Fibroblast of skin of left biceps (primary cell): ENCODE measurements at places on chromosomes 13 and 19.

GRCh38 chr13:65595916-65596315 lies 1634.2 kb downstream of the PCDH9 start:
- no peak for DNase-seq

DNA sequence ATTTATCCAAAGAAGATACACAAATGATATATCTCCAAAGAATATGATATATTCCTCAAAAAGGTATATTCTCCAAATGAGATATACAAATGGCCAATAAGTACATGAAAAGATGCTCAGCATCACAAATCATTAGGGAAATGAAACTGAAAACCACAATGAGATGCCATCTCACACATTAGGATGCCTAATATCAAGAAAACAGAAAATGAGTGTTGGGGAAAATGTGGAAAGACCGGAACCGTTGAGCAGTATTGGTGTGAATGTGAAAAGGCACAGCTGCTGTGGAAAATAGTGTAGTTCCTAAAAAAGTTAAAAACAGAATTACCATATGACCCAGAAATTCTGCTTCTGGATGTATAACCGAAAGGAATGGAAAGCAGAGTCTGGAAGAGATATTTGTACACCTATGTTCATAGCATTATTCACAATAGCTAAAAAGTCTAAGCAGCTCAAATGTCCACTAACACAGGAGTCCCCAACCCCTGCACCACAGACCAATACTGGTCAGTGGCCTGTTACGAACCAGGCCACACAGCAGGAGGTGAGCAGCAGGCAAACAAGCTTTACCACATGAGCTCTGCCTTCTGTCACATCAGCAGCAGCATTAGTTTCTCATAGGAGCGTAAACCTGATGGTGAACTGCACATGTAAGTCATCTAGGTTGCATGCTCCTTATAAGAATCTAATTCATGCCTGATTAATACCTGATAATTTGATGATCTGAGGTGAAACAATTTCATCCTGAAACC lies 291.9 kb downstream of the PCDH20 start:
- no peak for DNase-seq

DNA sequence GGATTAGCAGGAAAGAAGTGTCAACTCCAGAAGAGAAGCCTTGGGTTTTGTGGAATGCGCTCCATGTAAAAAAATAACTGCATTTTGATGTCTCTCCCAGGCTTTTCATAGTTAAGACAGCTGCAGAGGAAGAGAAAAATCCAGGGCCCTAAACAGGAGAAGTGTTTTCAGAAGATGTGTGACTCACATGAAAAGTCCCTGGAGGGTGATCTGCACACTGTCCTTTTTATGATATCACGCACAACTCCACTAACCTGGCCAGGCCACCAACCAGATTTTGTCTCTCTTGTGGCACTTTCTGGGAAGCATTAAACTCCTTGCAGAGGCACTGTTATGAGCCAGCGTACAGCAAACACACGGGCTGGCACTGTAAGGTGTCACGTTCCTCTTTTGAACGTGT lies 267.3 kb downstream of the FGF9 start:
- no peak for DNase-seq

- no peak for DNase-seq
Observed at GRCh38 chr13:41130356-41130755, 2.2 kb downstream of the KBTBD6 start.

DNA sequence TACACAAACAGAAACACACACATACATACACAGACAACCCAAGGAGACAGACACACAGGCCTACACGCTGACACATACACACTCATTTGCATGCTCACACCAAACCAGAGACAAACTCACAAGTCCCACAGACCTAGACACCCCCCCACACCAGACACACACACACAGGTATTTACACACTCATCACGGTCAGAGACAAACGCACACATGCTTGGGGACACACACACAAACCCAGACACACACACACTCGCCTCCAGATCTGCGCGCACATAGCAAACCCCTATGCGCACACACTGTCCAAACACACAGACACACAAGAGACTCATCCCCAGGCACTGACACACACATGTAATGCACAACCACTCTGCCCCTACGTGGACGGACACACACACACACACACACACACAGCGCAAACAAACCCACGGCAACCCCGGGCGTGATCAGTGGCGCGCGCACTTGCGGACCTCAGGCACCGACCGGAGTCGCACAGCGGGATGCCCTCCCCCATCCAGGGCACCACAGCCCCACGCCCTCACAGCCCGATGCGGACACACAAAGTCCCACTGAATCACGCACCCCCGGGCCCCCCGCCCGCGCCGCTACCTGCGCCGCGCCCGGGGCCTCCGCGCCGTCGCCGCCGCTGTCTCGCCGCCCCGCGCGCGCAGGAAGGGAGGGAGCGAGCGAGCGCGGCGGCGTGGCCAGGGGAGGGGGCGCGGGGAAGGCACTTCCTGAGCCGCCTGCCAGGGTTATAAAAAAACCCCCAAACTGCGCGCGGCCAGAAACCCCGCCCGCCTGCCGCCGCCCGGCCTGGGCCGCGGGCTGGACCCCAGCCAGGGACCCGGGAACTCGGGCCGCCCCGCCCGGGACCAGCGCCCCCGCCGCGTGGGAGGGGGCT lies at the start of gene ADAMTS10:
TSS of gene ADAMTS10 (minus strand) at position 675 of the 895 bp plus-strand sequence. CDS start 5,005 bp downstream, outside the sequence.
- no peak for DNase-seq

GRCh38 chr13:62702502-62702901 lies 1286.9 kb upstream of the PCDH20 start:
- DNase-seq = no peak

DNA sequence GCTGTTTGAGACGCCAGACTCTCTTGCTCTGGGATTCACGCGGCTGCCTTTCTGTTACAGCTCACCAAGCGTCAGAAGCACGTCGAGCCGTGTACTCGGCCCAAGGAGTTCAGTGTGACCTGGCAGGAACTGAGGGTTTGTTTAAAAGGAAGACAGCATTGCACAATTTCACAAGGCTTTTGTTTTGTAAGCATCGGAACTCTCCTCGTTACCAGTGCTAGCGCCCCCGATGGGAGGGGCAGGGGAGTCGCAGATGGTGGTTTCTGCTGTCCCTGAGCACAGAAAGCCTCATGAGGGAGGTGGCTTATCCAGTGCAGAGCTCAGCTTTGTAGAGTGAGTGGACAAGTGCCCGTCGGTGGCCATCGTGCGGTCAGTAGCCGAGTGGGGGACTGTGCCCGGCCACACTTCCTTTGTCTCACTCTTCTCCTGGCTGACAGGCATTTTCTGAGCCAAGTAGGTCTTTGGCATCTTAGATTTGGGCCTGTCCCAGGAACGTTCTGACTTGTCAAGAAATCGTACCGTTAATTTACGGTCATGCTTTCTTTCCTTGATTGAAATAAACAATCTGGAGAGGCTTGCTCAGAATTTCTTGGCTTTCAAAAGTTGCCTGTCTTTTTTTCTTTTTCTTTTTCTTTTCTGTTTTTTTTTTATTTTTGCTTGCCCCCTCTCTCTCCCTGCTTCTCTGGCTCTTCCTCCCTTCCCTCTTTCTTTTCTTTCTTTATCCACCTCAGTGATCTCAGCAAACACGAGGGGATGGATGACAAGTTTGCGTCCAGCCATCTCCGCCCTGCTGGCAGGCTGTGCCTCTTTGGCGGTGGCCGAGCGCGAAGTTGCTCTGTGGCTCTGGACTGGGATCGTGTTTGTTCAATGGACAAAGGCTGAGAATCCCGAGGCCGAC lies 7.7 kb downstream of the KDM4B start:
- DNase-seq = no peak

DNA sequence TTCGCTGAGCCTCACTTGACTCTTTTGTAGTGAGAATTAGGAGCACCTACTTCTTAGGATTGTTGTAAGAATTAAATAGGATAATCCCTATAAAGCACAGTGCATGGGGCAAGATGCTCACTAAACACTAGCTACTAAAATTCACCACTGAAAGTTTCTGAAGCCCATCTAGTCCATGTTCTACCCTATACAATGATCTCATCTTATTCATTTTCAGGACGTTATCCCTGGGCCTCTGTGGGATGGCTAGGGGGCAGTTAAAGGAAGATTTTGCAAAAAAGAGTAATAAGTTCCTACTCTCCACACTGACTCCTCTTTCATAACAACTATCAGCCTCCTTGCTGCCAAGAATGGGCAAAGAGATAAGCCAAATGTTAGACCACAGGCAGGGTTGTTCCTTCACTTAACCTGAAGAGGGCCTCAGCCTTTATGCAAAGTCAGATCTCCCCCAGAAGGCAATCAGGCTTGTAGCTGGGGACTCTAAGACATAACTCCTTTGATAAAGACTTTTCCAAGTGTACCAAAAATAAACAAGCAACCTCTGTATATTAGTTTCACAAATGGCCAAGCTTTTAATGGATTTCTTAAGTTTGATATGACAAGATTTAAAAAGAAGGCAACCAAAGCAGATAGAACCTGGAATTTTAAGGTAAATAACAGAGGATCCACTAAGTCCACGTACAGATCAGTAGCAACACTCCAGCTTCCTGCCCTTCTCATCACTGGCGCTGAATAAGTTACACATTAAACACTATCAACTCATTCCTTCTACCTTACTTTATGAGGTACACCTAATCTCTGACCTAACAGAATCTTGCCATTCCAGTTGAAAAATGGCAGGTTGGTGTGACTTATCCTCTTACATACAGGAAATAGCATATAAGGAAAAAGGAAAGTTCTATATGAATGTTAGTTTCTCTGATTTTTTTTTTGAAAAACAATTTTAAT lies 44.4 kb downstream of the ELF1 start:
- DNase-seq = no peak

DNA sequence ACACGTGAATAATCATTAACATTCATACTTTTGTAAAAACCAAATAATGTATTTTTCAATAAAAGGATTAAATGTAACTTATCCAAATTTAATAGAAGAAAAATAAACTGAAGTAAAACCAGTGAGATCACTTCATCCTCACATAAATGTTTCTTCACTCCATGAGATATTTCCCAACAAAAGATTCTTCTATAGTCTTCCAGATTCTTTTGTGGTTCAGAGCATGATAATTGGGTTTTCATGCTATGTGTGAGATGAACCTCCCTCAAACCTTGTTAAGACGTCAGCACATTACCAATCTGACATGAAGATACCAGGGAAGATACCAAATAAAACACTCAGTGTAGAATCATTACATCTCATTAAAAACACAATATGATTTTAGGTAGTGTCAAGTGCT lies 62.9 kb upstream of the OXGR1 start:
- peak; percentile 70 for DNase-seq

GRCh38 chr19:32387701-32388392 lies 17.7 kb upstream of the DPY19L3 start:
- no peak for DNase-seq

DNA sequence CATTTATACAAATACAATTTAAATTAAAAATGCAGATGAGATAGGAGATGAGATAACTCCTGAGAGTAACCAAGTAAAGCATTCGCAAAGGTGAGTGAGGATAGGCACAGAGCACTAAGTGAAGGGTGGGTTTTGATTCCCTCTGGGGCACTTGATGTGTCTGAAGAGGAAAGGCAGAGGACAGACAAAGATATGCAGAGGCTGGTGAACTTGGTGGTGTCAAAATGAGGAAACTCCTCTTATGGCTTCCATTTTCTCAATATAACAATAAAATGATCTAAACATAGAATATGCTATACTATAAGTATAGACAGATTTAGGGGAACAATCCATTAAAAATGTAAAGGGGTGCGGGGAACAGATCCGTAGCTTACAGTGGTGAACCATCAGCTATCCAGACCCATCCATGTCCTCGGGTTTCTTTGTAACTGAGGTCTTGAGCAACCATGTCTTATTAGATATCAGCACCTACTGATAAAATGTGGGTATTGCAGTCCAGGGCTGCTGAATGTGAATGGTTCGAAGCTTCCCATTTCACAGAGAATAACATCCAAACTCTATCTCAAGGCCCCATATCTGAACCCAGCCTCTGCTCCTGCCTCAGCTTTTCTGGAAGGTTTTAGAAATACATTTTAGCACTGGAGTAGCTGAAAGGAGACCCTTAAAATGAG lies 73.9 kb upstream of the SLC10A2 start:
- DNase-seq = peak; percentile 3

- DNase-seq = no peak
Observed at GRCh38 chr19:18832306-18833140, 764 bp downstream of the UPF1 start.

DNA sequence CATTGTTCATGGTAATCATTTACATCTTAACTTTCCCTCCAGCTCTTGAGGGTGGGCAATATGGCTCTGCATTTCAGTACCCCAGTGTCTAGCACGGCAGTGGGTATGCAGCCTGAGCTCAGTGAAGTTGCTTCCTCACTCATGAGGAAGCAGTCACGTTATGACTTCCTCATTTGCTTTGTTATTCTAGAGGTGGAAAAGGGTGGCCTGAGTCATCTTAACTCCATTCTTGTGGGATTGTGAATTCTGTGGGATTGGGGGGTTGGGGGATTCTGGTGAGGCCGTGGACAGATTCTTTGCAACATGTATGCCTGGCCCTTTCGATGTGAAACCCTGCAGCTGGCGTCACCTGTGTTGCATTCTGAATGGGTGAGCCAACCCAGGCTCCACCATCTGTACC lies 406.7 kb upstream of the ZNF507 start:
- no peak for DNase-seq

- DNase-seq = no peak
Observed at GRCh38 chr19:13010992-13011652, 15.8 kb downstream of the NFIX start.

- DNase-seq = peak; percentile 26
Observed at GRCh38 chr13:97468331-97468730, 34.4 kb downstream of the RAP2A start.

GRCh38 chr13:80901530-80901929 lies 560.6 kb upstream of the SPRY2 start:
- DNase-seq = no peak

DNA sequence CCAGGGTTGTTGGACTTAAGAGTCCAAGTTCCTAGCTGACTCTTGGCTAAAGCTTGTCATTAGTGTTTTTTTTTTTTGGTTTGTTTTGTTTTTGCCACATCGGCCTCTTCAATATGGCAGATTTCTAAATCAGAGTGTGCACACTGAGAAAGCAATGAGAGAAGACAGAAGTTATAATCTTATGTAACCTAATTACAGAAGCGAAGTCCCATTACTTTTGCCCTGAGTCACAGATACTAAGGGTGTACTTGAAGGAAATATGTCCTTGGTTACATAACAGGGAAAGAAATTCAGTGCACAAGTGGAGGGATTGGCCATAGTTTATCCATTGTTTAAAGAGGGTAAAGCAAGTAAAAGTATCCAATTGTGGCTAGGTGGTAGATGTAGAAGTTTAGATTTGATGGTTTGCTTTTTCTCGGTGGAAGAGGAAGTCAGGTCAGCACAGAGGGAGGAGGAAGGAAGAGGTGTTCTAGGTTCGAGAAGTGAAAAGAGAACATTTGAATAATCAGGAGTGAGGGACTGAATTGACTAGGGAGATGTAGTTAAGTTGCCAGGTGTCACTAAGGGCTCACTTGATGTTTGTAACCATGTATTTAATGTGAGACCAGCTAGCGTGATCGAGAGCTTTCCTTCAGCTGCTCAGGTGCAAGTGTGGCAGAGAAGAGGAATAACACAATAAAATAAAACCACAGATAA lies 12.2 kb downstream of the GTF2F2 start:
- DNase-seq = no peak
